ENCODE measurements at places on chromosomes 13 and 19.

DNA sequence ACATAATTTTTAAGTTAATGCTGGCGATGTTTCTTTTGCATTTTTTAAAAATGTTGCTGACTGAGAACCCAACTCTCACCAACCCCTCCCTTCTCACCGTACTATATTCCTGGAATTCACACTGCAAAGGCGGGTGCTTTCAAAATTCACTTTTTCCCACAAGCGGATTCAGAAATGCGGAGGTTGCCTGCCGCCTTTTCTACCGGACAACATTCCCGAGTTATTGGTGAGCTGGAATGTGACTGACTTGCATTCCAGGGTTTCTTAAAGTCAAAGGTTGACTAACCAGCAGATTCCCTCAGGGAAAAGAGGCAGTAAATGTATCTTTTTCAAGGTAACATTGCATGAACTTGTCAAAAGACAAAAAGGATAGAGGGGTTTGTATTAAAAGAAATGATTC, 113.3 kb downstream of the RAB20 start:
- DNase-seq: no peak

- DNase-seq: no peak
Observed at GRCh38 chr19:42069619-42070351, at the start of gene GRIK5. Gene GRIK5, minus strand, starts transcription at chr19:42070206. Its CDS starts 4,436 bp downstream, at chr19:42065770.

DNA sequence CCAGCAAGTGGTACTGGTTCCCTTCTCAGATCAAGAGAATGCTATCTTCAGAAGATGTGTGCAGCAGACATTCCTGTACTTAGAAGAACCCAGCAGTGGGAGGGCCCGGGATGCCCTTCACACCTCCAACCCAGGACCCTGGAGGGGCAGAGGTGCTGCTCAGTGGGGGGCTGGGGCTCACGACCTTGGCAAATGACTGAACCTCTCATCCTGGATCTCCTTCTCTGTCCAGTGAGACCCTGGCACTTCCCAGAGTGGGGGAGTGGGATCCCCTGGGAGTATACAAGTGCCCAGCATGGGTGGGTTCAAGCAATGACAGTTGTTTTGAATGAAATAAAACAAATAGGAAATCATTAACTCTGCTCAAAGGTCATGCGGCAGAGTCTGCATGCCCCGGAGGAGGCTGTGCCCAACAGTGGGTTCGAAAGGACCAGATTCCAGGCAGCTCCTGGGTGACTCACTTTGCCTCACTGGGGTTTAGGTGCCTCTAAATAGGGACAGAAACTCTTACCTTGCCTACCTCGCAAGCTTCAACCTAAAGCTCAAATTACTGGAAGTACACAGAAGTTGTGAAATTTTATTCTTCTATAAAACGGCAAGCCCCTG, 26.9 kb downstream of the GGACT start:
- DNase-seq: no peak

- DNase-seq: no peak
Observed at GRCh38 chr13:33489563-33489962, 204.0 kb upstream of the STARD13 start.

- no peak for DNase-seq
Observed at GRCh38 chr13:53054569-53054968, 26.0 kb downstream of the OLFM4 start.

- no peak for DNase-seq
Observed at GRCh38 chr19:38193445-38193844, 30.6 kb downstream of the DPF1 start.

DNA sequence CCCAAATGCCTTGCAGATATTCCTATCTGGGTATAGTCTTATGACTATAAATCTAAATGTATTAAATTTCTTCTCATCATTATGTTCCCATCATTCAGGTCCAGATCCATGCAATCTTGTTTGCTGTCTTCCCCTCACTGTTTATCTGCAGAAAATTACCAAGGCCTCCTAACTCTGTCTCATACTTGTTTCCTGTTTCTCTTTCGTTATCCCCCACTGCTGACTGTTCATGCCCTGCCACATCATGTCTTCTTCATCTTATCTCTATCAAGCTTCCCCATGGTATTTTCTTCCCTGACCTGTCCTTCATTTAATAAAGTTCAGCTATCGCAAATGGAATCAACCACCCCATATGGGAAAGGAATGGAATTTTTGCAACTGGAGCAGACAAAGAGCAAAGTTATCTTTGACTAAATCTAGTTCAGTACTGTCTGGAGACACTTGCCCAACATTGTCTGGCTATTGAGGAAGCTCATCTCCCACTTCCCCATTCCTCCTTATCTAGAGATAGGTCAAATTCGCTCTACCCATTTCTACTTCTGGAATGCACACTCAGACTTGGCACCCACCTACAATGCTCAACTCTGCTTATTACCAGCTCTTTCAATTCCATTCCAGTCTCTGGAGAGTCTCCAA, 1358.1 kb downstream of the EFNB2 start:
- peak; percentile 53 for DNase-seq

DNA sequence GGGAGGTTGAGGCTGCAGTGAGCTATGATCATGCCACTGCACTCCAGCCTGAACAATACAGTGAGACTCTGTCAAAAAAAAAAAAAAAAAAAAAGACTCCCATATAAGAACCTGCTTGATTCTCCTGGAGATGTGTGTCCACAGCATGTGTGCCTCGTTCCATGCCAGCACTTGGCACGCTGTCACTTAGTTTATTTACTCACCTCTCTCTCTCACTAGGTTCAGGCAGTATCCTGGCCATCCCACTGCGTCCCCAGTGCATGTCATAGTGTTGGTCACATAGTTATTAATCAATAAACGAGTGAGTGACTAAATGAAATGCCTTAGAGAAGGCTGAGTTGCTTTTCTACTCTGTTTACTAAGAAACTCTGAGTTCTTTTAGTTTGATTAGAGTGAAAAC, 79.1 kb upstream of the GPR12 start:
- DNase-seq: no peak

- no peak for DNase-seq
Observed at GRCh38 chr13:28792992-28793391, 27.1 kb upstream of the MTUS2 start.

DNA sequence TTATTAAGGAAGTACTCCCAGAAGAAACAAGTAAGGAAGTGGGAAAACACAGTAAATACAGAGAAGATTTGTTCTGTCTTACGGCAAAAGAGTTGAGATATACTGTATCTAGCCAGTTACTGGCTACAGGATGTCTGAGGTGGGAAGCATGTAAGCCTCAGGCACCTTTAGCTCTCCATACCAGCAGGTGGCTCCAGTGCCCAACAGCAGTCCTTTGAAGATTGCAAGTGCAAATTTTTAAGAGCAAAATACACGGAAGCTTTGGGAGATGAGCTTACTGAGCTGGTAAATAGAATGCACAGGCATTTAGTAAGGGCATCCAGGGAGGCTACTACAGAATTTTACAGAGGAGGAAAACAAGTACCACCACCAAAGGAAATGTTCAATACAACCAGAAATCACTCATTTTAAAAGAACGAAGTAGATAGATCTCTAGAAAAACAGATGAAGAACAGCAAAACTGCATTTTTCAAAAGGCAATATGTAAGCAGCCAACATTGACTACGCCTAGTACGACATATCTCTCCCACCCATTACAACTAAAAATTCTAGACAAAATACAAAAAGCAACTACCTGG, 57.9 kb upstream of the VSTM2B start:
- peak; percentile 1 for DNase-seq

- DNase-seq: no peak
Observed at GRCh38 chr13:93539914-93540313, 313.3 kb downstream of the GPC6 start.

- DNase-seq: no peak
Observed at GRCh38 chr13:111262281-111262680, 58.2 kb upstream of the TEX29 start.

GRCh38 chr19:44600466-44600865, 12.9 kb upstream of the IGSF23 start:
- DNase-seq: no peak

GRCh38 chr19:19661675-19662251, 1.7 kb downstream of the ATP13A1 start:
- peak; percentile 72 for DNase-seq

DNA sequence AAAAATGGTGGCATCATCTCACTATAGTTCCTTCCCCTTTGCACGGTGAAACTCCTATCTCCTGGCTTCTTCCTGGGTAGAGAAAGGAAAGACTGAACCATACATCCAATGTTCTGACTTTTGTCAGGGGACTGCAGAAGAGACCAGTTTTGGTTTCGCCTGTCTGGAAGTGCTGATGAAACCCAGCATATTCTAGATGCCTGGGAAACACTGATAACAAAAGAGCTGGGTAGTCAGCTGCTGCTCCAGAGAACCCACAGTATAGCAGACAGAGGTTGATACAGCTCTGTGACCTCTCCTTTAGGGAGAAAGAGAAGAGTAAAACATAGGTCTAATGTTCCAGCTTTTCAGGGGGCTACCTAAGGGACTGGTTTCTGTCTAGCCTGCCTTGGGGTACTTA, 695.3 kb downstream of the DIAPH3 start:
- DNase-seq: no peak

DNA sequence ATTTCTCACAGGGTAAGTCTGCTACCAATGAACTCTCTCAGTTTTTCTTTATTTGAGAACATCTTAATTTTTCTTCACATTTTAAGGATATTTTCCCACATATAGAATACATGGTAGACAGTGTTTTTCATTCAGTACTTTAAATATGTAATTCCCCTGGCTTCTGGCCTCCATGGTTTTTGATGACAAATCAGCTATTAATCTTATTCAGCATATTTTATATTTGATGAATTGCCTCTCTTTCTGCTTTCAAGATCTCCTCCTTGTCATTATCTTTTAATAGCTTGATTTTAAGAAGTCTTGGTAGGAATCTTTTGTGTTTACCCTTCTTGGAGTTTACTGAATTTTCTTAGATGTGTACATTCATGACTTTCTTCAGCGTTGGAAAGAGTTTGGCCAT, 27.6 kb downstream of the TNFSF13B start:
- no peak for DNase-seq

DNA sequence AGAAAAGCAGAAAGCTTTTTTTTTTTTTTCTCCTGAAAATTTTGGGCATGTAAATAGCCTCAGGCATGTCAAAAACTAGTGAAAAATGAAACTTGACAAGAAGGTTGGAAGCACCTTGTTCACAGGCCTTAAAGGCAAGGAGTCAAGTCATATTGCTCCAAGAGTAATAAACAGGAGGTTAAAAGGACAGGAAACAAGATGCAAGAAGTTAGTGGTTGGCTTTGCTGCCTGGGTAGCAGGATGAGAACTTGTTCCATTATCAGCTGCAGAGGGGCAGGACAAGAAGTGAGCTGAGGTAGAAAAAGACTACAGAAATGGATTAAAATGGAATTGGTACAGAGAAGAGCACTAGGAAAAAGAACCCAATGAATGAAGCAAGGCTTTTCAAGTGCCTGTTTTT, 242.6 kb downstream of the DCT start:
- no peak for DNase-seq

DNA sequence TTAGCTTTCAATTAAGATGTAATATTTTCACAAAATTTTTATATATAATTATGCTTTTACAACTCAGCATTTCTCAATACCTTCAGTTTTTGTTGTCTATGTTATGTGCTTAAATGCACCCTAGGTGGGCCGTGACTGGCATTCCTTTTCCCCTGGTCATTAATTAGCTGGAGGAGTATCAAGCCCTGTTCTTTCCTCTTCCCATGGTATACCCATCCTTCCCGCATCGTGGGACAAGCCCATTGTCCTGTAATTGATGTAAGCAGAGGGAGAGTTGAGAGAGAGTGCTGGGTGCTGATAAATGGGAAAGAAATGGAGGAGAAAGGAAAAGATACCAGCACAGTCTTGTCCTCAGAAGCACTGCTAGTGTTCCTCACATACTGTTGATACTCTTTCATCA, 591.7 kb downstream of the GPC6 start:
- DNase-seq: no peak

GRCh38 chr13:32731576-32731975, 145.3 kb downstream of the PDS5B start:
- DNase-seq: no peak

- no peak for DNase-seq
Observed at GRCh38 chr19:38538793-38539528, 78.8 kb downstream of the MAP4K1 start.

- DNase-seq: no peak
Observed at GRCh38 chr13:99860745-99861144, 110.8 kb downstream of the ZIC5 start.

Data from suppressor macrophage treated with lipopolysaccharide for 1 hour (primary cell).